ENCODE measurements at places on chromosomes 2 and 18.

GRCh38 chr18:32621034-32621433 is 150.4 kb upstream of the GAREM1 start:
- DNase-seq: no peak

GRCh38 chr2:174963437-174964400 is 41.5 kb downstream of the CHN1 start:
- DNase-seq: no peak

GRCh38 chr2:157228946-157229345 is 28.6 kb upstream of the GALNT5 start:
- DNase-seq: no peak

GRCh38 chr2:199716807-199717586 is 134.0 kb downstream of the FTCDNL1 start:
- no peak for DNase-seq

- no peak for DNase-seq
Observed at GRCh38 chr2:24832521-24832920, 39.3 kb downstream of the CENPO start.

DNA sequence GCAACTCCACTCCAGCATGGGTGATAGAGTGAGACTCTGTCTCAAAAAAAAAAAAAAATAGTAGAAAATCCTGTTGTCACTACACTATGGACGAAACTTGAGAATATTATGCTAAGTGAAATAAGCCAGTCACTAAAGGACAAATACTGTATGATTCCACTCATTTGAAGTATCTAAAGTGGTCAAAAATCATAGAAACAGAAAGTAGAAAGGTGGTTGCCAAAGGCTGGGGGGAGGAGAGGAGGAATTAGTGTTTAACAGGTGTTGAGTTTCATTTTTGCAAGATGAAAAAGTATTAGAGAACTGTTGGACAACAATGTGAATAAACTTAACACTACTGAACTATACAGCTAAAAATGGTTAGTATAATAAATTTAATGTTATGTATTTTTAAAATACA is 18.8 kb upstream of the RMP24 start:
- DNase-seq: no peak

DNA sequence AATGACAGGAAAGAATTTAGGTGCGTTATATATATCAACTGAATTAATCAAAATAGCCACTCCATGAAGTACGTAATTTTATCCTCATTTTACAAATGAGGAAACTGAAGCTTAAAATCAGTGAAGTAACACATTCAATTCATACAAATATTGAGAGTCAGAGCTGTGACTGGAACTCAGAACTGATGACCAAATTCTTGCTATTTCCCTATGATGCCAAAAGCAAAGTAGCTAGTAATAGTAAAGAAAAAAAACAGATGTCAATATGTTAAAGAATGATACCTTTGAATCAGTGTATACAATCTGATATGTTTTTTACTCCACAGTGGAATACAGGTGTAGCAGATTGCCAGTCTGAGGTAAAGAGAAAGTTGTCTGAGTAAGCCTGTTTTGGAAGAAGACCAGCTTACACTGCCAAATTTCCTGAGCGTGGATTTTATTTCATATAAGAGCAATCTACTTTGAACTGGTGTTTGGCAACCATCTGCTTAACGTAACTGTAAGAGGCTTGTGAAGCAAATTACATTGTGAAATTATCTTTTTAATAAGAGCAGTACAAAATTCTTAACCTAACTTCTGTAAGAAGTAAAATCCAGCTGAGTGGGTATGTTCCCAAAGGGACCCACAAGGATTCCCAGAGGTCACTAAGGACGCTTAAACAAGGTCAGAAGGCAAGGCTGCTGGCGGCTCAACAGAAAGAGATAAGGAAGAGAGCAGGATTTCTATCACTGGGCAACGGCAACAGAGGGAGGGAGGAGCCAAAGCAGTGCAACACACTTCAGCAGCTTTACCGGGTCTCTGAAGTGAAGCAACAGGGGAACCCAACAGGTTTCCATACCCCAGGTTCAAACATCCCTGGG is 85.6 kb downstream of the IKZF2 start:
- DNase-seq: no peak

DNA sequence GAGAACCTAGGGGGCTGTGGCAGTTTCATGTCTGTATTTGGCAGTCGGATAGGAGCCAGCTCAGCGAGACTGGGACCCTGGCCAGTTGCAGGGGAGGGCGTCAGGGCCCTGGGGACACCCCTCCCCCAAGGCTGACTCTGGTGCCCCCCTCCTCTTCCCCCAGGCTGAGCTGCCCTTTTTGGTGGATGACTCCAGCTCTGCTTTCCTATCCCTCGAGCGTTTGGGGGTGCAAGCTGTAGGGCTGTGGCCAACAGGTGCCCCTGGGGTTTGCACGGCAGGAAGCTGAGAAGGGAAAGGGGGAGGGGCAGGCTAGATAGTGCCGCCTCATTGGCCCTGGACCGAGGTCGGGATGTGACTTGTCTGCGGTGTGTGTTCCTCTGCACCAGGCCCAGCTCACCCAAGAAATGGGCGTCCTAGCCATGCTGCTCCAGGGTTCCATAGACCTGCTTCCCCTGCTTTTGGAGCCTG is 26.4 kb downstream of the SPEG start:
- no peak for DNase-seq

DNA sequence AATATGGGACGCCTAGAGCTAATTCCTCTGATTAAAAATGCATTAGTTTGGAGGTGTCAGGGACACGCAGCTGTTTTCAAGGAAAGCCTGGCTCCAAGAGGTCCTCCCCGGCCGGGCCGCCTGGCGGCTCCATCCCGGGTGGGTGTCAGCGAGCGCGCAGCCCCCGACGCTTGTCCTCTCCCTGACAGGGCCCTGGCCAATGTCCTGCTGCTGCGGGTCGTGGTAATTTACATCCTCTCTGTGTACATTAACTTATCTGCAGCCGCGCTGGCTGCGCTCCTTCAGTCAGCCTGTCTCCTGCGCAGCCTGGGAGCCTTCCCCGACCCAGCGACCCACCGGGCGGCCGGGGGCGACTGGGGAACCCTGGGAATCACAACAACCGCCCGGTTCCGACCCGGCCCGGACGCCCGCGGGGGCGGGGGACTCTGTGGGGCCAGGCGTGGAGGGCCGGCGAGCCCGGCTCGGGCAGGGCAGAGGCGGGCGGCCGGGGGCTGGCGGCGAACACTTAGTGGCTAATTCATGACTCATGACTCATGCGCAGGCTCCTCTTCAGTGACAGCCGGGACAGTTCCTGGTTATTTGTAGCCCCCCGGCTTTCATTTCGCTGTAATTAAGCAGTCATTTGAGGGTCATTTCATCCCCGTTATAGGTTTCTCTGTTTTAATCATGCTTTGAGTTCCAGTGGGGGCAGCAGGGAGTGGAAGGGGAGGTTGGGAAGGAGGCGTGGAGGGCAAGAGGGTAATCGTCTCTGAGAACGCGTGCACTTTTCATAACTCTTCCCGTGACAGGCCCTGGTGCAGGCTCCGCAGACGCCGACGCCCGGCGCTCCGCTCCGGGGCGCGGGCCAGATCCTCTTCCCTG is 141.9 kb upstream of the CTAGE1 start:
- no peak for DNase-seq

GRCh38 chr2:101147062-101147461 is 4.1 kb downstream of the TBC1D8 start:
- no peak for DNase-seq

DNA sequence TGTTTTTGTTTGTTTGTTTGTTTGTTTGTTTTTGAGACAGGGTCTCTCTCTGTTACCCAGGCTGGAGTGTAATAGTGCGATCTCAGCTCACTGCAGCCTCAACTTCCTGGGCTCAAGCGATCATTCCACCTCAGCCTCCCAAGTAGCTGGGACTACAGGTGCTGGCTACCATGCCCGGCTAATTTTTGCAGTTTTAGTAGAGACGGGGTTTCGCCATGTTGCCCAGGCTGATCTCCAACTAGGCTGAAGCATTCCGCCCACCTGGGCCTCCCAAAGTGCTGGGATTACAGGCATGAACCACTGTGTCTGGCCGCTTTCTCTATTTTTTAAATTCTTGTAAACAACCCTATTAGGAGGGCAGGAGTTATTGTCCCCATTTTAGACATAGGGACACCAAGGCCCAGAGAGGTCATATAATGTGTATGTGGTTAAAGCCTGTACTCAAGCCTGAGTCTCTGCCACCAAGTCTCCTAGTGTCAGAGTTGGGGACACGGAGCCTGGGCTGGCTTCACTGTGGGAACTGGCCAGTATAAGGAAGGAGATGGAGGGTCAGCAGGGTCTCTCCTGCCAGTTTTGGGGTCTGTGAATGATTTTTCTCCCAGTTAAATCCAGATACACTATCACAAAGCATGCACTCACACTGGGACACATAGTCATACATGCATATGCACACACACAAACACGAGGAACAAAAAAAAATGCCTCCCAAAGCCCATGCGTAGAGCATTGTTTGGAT is 27.5 kb upstream of the MCFD2 start:
- DNase-seq: no peak

DNA sequence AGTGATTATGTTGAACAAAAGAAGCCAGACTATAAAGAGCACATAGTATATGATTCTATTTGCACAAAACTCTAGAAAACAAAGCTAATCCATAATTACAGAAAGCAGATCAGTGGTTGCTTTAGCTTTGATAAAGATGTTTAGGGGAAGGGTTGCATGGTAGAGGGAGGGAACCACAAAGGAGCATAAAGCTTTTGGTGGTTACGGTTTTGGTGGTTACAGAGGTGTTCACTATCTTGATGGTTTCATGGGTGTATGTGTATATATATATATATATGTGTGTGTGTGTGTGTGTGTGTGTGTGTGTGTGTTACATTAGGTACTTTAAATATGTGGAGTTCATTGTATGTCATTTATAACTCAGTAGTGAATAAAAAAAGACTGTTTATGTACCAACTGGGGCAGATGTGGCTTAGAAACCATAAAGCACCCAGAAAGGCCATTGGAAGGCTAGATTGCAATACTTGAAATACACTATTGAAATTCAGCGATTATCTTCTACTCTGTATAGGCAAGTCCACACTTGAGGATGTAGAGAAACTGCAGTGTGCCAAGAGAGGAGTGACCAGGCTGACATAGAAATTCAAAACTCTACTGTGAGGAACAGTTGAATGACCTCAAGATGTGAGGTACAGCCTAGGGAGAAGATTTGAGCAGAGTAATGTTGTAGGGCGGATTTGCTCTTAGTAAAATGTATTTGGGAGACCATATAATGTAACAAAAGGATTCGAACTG is 60.6 kb downstream of the CAB39 start:
- DNase-seq: no peak

- DNase-seq: no peak
Observed at GRCh38 chr2:38213619-38214167, 137.7 kb upstream of the CYP1B1 start.

DNA sequence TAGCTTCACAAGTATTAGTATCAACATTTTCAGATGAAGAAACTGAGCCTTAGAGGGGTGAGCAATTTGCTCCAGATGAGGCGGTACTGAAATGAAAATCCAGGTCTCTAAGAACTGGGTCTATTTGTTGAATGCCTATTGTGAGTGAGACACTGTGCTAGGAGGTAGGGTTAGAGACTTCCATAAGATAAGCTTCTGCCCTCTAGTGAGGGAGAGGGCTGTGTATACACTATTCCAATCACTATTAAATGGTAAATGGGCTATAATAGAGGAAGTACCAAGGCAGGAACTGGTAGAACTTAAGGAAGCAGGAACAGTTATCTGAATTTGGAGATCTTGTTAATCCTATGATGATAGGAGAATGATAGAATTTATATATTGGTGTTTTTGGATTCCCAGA is 23.6 kb upstream of the GLS start:
- no peak for DNase-seq

GRCh38 chr2:181058378-181059269 is 78.2 kb downstream of the UBE2E3 start:
- DNase-seq: no peak

DNA sequence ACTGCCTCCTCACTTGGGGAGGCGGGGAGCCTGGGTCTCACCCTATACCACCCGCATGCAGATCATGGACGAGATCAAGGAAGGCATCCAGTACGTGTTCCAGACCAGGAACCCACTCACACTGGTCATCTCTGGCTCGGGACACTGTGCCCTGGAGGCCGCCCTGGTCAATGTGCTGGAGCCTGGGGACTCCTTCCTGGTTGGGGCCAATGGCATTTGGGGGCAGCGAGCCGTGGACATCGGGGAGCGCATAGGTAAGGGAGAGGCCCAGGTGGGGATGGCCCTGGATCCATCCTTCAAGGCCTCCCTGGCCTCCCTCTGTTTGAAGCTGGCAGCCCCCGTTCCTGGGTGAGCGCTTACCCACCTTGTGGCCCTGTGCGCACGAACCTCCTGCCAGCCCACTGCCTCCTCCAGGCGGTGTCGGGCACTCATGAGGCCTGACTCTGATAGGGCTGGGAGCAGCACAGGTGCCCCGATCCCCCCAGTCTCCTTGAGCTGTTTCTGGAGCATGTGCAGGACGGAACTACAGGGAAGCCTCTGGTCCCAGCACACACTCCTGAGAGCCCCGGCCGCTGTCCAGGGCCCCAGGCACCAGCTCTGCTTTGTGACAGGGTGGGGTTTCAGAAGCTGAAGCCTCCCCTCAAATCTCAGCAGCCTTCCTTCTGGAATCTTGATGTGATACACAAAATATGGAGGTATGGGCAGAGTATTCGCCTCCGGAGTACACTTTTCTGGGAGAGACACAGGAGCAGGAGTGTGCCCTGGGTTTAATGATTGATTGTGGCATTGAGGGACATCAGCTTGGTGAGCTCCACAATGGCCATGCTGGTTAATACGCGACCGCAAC is 708 bp downstream of the AGXT start:
- no peak for DNase-seq

- no peak for DNase-seq
Observed at GRCh38 chr2:186523791-186524190, 37.7 kb downstream of the ZC3H15 start.

DNA sequence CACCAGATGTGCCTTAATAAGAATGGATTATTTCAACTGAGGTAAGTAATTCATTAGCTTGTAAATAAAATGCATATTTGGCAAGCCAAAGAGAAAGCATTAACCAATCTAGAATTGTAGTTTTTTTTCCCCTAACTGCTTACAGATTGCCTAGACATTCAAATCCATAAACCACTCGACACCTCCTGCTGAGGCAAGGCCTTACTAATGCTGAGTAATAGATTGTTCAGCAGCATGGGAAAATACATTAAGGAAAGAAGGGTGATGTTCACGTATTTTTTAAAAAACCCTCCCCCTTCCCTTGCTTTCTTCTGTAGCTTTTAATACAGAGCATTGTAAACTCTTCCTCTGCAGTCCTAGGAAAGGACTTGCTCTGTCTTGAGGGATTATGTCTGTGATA is 17.0 kb upstream of the LINC00305 start:
- DNase-seq: no peak

DNA sequence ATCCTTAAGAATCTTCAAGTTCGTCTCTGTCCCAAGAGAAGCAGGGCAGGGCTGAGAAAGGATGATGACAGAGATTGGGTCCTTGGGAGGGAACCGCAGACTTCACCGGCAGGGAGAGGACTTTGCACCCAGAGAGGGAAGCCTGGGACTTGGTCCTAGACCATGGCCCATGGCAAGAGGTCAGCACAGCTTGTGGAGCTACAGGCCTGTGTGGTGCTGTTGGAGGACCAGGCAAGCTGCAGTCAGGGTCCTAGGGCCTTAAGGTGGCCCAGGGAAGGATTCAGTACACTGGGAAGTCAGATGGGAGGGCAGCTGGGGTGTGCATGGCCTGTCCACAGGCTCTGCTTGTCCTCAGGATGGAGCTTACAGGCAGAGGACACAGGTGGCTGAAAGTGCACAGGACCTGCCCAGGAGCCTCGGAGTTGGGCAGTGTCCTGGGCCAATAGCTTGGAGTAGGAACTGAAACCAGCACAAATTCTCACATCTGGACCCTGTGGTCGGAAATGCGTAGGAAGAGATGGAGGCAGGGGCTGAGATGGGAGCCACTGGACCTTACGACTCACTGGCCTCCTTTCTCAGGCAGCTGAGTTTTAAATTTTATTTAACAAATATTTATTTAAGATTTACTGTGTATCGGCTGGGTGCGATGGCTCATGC is 56.4 kb upstream of the TCF7L1 start:
- no peak for DNase-seq

Data from hippocampal formation (tissue), 2 donors.